ENCODE measurements at places on chromosomes 1 and 21. TPM values are rescaled to one million over a fixed set of nuclear protein-coding genes. Genes with fewer than 3 reads are reported as not detected.

DNA sequence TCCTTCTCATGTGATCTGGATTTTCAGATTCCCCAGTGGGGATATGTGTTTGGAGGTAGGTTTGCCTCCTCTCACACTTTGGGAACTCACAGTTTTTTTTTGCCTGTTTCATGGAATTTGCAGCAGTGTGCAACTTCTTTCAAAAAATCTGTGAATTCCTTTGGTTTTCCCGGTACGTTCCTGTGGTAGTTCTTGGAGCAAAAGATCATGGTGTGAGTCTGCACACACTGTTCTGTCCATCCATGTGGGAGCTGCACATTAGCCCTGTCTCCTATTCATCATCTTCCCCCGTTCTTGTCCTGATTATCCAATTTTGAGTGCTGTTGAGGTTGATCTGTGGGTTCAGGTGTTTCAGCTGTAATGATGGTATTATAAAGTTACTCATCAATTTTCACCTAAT, 30.3 kb upstream of the TACSTD2 start:
- no peaks in the 10 kb centered on the region for H3K36me3 ChIP-seq
- H3K4me3 ChIP-seq = no peak overlapping the region
- peaks cover 2% of the 10 kb centered on the region for H3K27me3 ChIP-seq
- no peaks in the 10 kb centered on the region for H3K4me1 ChIP-seq

The S100A14 gene
- total RNA-seq = not detected

- no peak overlapping the region for H3K27ac ChIP-seq
- no peaks in the 10 kb centered on the region for H3K27me3 ChIP-seq
- DNase-seq = no peak
Measured at GRCh38 chr21:21968810-21969209, 970.6 kb downstream of the NCAM2 start.

The MACO1 gene
- 12.7 TPM for total RNA-seq

GRCh38 chr1:18528616-18529015, 47.9 kb downstream of the KLHDC7A start:
- no peak for DNase-seq
- H3K27ac ChIP-seq = no peak overlapping the region
- H3K4me3 ChIP-seq = no peak overlapping the region
- no peaks in the 10 kb centered on the region for H3K36me3 ChIP-seq
- H3K27me3 ChIP-seq = no peaks in the 10 kb centered on the region
- H3K4me1 ChIP-seq = no peaks in the 10 kb centered on the region

GRCh38 chr1:165629848-165630628, 996 bp upstream of the MGST3 start:
- peak overlapping the region; percentile 33 for H3K27ac ChIP-seq
- no peaks in the 10 kb centered on the region for H3K27me3 ChIP-seq
- DNase-seq = no peak
- H3K36me3 ChIP-seq = no peaks in the 10 kb centered on the region
- H3K4me1 ChIP-seq = peaks cover 2% of the 10 kb centered on the region

The SLC1A7 gene
- total RNA-seq = not detected

DNA sequence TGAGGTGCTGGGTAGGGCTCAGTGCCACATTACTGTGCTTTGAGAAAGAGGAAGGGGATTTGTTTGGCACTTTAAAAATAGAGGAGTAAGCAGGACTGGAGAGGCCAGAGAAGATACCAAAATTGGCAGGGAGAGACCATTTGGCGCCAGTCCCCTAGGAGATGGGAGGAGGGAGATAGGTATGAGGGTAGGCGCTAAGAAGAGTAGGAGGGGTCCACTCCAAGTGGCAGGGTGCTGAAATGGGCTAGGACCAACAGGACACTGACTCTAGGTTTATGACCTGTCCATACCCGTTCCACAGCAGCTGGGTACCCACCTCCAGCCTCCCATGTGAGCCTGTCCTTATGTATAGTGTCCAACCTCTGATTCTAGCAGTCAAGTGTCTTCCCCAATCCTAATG, 1.0 kb upstream of the CRTC2 start:
- H3K27me3 ChIP-seq = no peaks in the 10 kb centered on the region
- peaks cover 16% of the 10 kb centered on the region for H3K36me3 ChIP-seq
- DNase-seq = no peak
- H3K27ac ChIP-seq = no peak overlapping the region

The TIPRL gene
- 41.1 TPM for total RNA-seq

- no peaks in the 10 kb centered on the region for H3K4me1 ChIP-seq
- DNase-seq = no peak
- no peak overlapping the region for H3K27ac ChIP-seq
- no peaks in the 10 kb centered on the region for H3K27me3 ChIP-seq
- peaks cover 56% of the 10 kb centered on the region for H3K36me3 ChIP-seq
Measured at GRCh38 chr1:19328486-19328885, 16.4 kb downstream of the SLC66A1 start.

The MPL gene
- total RNA-seq = not detected

DNA sequence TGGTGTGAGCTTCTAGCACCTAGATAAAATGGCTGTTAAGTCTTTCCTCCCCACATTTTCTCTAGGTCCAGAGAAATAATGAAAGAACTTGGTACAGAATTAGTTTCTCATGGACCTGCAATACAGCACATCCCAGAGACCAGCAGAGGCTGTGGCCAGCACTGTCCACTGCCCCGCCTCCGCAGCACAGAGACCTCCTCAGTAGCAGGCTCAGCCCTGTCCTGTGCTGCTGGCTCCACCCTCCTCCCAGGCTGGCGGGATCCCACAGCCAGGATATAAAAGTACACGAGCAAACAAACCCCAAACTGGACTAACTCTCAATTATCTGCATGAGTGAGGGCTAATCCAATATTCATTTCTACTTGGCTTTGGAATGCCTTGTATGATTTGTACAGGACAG, 401.5 kb downstream of the RPS6KC1 start:
- H3K36me3 ChIP-seq = no peaks in the 10 kb centered on the region
- H3K4me3 ChIP-seq = no peak overlapping the region
- H3K27ac ChIP-seq = no peak overlapping the region
- H3K4me1 ChIP-seq = no peaks in the 10 kb centered on the region
- no peak for DNase-seq
- H3K27me3 ChIP-seq = no peaks in the 10 kb centered on the region

The MAP3K6 gene
- 5.3 TPM for total RNA-seq

Data from IMR-90 (cell line).